Stomach (tissue), 19 donors: ENCODE measurements at places on chromosomes 1 and 21. TPM values are rescaled to one million over a fixed set of nuclear protein-coding genes. Genes with fewer than 3 reads are reported as not detected.

DNA sequence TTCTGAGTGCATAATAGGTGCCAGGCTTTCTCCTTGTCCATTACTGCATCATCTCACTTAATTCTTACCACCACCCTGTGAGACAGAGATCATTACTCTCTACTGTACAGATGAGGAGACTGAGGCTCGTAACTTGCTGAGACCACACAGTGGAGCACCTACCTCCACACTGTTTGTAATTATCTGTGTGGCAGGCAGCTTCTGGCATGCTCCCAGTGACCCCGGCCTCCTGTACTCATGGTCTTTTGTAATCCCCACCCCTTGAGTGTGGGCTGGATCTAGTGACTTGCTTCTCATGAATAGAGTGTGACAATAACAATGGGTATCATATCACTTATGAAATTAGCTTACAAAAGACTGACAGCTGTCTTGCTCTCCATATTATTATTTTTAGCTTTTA is 407.3 kb downstream of the MATN1 start:
- no peaks in the 10 kb centered on the region for H3K36me3 ChIP-seq
- peaks cover 5% of the 10 kb centered on the region for H3K27me3 ChIP-seq
- H3K4me1 ChIP-seq: no peaks in the 10 kb centered on the region
- no peak overlapping the region for H3K4me3 ChIP-seq
- DNase-seq: no peak

DNA sequence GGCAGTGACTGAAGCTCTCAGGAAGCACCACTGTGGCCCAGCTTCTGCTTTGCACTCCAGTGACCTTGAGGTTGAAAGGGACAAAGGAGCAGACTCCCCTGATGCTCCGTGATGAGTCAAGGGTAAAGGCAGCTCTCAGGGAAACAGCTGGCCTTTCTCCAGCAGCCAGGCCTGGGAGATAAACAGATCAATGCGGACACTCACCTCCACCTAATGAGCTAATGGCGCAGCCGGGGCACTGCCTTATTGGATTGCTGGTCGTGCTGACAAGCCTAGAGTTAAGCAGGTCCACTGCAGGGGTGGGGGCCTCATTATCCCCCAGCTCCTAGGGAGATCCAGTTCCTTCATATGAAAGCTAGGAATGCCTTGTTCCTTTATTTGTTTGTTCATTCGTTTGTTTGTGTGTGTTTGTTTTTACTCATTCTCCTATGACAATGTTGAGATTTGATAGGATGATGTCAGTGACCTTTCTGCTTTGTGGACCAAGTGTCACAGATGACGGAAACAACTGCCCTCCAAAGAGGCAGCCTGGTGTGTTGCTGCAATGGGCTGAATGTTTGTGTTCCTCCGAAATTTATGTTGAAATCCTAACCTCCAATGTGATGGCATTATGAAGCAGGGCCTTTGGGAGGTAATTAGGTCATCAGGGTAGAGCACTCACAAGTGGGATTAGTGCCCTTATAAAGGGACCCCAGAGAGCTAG is 141.4 kb upstream of the BEND5 start:
- H3K36me3 ChIP-seq: no peaks in the 10 kb centered on the region
- H3K4me3 ChIP-seq: no peak overlapping the region
- peak; percentile 35 for DNase-seq
- H3K27me3 ChIP-seq: no peaks in the 10 kb centered on the region

GRCh38 chr1:44542420-44543063 is 131.7 kb downstream of the TMEM53 start:
- no peaks in the 10 kb centered on the region for H3K36me3 ChIP-seq
- no peaks in the 10 kb centered on the region for H3K4me1 ChIP-seq
- H3K27me3 ChIP-seq: peaks cover 18% of the 10 kb centered on the region
- H3K27ac ChIP-seq: no peak overlapping the region

- peak overlapping the region; percentile 95 for H3K27ac ChIP-seq
- H3K4me3 ChIP-seq: peak overlapping the region; percentile 59
- no peaks in the 10 kb centered on the region for H3K36me3 ChIP-seq
- H3K4me1 ChIP-seq: peaks cover 26% of the 10 kb centered on the region
- DNase-seq: peak; percentile 92
- H3K27me3 ChIP-seq: no peaks in the 10 kb centered on the region
These were observed 19.9 kb downstream of the FOXO6 start for GRCh38 chr1:41380979-41381691.

GRCh38 chr1:244651956-244652622 is 837 bp upstream of the DESI2 start:
- H3K4me1 ChIP-seq: peaks cover 32% of the 10 kb centered on the region
- H3K27me3 ChIP-seq: no peaks in the 10 kb centered on the region
- no peaks in the 10 kb centered on the region for H3K36me3 ChIP-seq
- peak overlapping the region; percentile 47 for H3K27ac ChIP-seq
- H3K4me3 ChIP-seq: peak overlapping the region; percentile 65

DNA sequence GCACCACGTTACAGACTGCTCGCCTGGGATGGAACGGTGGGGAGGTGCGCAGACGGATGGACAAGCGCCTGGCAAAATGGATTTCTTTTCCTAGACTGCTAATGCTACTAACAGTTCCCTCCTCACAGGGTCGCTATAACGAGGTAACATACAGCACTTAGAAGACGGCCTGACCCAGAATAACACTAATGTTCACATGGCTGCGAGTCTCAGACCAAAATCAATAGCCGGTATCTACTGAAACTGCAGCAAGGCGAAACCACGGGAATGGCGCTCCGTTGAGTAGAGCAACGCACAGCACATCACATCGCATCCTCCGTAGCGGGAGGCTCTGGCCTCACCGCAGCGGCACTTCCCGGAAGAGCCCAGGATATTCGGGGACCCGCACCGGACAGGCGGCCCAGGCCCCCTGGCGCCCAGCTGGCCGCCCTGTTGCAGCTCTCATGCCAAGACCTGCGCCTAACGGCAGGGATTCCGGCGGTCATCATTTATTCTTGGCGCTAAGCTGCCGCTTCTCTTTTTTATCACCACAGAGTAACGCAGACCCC is 46.6 kb downstream of the VPS26C start:
- H3K4me1 ChIP-seq: peaks cover 15% of the 10 kb centered on the region
- H3K4me3 ChIP-seq: peak overlapping the region; percentile 63
- H3K27me3 ChIP-seq: no peaks in the 10 kb centered on the region
- peak; percentile 74 for DNase-seq
- peak overlapping the region; percentile 77 for H3K27ac ChIP-seq
- peaks cover 21% of the 10 kb centered on the region for H3K36me3 ChIP-seq

Gene CYP4A22
- total RNA-seq: not detected

- H3K4me3 ChIP-seq: no peak overlapping the region
- no peak overlapping the region for H3K27ac ChIP-seq
- H3K27me3 ChIP-seq: no peaks in the 10 kb centered on the region
- peaks cover 10% of the 10 kb centered on the region for H3K36me3 ChIP-seq
These were observed 138.0 kb downstream of the RABGAP1L start for GRCh38 chr1:174297351-174297750.

DNA sequence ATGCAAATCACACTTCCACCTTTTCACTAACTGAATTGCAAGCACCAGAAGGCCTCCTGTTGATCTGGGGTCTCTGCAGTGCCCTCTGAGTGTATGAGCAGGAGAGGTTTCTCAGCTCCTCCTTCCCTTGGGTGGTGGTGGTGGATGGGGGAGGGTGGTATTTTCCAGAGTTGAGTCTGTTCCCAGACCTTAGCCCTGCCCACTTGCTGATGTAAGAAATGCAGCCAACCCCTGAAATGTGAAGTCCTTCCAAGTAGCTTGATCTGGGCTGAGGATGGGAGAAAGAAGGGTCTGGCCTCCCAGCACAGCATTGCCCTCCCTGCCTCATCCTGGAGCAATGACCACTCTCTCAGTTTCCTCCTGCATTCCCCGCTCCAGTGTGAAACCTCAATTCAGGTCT is 6.3 kb upstream of the FOXD2 start:
- DNase-seq: no peak
- peaks cover 38% of the 10 kb centered on the region for H3K27me3 ChIP-seq
- H3K27ac ChIP-seq: no peak overlapping the region
- H3K4me1 ChIP-seq: peaks cover 39% of the 10 kb centered on the region
- H3K4me3 ChIP-seq: no peak overlapping the region
- H3K36me3 ChIP-seq: no peaks in the 10 kb centered on the region

Gene OR10T2
- not detected for total RNA-seq

Gene CD48
- not detected for total RNA-seq

DNA sequence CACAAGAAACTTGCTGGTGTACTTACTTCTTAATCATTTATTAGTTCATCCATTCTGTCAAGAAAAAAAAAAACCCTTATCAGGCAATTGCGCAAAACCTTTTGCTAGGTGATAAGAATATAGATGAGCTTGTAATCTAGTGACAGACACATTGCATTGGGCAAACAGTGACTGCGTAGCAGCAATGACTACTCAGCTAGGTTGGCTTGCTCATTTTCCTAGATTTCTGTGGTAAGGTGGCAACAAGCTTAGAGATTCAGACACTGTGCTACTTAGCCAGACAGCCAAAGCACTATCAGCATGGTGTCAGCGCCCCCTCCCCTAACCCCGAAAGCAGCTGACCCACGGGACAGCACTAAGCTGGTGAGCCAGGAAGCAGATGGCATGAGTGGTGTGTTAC is 203.1 kb downstream of the BARHL2 start:
- no peak overlapping the region for H3K4me3 ChIP-seq
- no peaks in the 10 kb centered on the region for H3K27me3 ChIP-seq
- no peaks in the 10 kb centered on the region for H3K36me3 ChIP-seq
- no peaks in the 10 kb centered on the region for H3K4me1 ChIP-seq
- DNase-seq: no peak
- H3K27ac ChIP-seq: no peak overlapping the region

Gene KRTAP10-6
- total RNA-seq: not detected

DNA sequence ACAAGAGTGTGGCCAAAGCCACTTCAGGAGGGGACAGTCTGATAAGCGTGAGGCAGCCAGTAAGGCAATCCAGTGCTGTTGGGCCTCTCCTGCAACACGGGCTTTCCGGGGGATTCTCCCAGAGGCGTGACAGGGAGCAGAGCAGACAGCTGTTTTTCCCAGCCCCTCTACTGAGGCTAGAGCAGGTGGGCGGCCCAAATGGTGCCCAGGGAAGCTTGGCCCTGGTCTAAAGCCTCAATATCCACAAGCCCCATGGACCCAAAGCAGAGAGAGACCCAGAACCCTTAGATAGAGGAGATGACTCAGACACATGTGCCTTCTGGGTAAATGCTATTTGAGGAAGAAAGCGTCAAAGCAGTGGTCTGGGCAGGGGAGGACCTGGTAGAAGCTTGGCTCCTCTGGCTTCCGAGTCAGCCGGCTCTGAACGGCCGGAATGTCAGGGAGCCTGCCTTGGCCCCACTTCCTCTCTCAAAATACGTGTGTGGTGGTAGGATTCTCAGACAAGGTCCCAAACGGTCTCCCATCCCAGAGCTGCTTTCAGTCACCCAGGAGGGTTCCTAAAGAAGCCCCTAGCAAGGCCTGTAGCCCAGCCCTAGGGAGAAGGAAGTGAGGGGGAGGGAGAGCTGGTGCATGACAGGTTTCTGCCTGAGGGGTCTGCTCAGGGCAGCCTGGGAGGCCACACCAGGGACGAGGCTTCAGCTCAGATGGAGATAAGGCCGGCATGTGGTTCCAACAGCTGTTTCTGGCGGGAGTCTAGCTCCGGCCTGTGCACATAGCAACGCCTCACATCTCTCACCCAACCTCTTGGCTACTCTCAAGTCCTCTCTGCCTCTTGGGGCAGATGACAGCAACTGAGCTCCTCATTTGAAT is 28.8 kb downstream of the PIK3C2B start:
- peaks cover 58% of the 10 kb centered on the region for H3K36me3 ChIP-seq
- H3K4me3 ChIP-seq: no peak overlapping the region
- peaks cover 65% of the 10 kb centered on the region for H3K4me1 ChIP-seq
- peak overlapping the region; percentile 75 for H3K27ac ChIP-seq
- no peak for DNase-seq
